Kidney epithelial cell (primary cell): ENCODE measurements at places on chromosomes 2 and 18.

DNA sequence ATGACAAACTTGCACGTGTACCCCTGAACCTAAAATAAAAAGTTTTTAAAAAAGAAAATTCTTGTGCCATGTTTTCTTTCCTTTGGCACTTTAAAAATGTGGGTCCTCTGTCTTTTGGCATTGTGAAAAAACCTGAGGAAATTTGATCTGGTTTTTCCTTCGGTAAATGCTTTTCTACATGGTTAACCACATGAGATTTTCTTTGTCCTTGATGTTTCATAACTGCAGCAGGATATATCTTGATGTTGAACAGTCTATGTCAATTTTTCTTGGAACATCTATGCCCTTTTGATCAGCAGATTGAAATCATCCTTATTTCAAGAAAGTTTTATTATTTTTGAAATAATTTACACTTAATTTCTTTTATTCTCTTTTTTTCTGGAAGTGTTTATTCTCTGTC is 109.1 kb downstream of the TMEM17 start:
- DNase-seq = no peak

GRCh38 chr2:173202570-173202969 is 126.9 kb downstream of the MAP3K20 start:
- no peak for DNase-seq

GRCh38 chr18:61742565-61743429 is 150.0 kb downstream of the RNF152 start:
- DNase-seq = no peak

DNA sequence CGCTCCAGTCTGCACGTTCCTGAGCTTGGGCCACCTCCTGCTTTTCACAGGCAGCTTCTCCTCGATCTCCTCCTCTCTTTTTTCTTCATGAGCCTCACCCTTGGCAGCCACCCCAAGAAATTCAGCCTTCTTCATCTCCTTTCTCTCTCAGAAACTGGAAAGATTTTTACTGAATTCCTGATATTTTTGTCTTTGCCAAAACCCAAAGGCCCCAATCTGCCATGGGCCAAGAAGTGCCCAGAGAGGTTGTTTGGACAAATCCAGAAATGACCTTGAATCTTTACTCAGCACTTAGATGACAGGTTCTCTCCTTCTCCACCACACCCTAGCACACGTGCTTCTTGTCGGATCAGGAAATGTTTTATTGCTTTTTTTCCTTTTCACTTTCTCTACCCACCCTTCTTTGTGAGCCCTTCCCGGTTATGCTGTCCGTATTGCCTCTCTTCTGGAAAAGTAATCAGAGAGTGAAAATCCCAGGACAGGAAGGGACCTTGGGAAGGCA is 134.5 kb upstream of the TNP1 start:
- DNase-seq = no peak

DNA sequence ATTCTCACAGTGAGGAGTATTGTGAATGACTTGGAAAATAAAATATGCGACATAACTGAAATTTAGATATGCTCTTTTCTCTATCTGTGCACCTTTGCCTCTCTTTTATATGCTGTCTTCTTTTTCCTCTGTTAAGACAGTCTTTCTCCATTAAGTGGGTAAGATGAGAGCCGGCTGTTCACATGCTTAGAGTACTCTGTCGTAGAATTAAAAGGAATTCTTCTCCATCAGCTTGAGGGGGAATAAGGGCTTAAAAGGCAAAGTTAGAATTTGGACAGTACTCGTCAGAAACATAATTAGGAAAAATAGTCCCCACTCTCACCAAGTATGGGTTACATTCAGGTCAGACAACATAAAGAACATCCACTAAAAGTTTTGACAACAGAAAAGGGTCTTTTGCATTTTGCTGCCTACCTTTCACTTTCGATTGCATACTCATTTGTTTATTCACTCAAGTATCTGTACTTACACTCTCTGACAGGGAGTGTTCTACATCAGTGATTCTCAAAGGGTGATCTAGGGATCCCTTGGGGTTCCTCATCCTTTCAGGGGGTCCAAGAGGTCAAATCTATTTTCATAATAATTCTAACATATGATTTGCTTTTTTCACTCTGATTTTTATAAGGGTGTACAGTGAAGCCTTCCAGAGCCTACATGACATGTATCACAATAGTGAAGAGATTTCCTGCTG is 48.0 kb downstream of the ARHGAP15 start:
- no peak for DNase-seq

DNA sequence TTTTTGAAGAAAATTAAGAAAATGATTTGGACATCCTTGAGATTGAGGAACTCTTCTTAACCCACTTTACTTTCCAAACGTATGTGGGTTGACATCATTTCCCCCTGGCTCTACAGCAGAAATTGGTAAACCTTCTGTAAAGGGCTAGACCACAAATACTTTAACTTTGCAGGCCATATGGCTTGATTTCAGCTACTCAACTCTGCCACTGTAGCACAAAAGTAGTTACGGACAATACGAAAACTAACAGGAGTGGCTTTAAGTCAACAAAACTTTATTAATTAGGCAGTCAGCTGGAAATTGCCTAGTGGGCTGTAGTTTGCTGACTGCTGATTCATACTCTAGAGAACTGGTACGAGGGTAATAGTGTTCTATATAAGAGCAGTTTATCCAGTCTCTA is 83.2 kb upstream of the DTNB start:
- no peak for DNase-seq

GRCh38 chr2:213022987-213023386 is 128.4 kb downstream of the IKZF2 start:
- DNase-seq = no peak

GRCh38 chr18:1648712-1649111 is 744.0 kb downstream of the ADCYAP1 start:
- DNase-seq = no peak

GRCh38 chr18:9196568-9196967 is 60.0 kb downstream of the ANKRD12 start:
- DNase-seq = no peak

- DNase-seq = no peak
These were observed 54.7 kb downstream of the KCTD18 start for GRCh38 chr2:200454927-200455801.

GRCh38 chr2:80007777-80008503 is 296.6 kb downstream of the LRRTM1 start:
- no peak for DNase-seq

DNA sequence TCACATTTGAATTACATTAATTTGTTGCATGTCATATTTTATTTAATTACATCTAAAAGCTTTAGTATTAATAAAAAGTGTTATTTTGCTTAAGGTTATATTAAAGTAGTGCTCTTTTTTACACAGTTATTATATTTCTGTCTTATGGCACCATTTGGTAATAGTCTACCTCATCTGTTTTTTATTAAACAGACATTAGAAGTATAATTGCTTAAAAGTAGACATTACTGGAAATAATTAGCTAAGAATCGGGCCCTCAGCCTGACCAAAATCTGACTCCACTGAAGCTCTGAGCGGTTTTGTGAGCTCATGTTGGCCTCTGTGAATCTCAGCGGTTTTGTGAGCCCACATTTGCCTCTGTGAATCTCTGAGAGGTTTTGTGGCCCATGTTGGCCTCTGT is 102.5 kb upstream of the SNTG2 start:
- no peak for DNase-seq

GRCh38 chr18:25279133-25279532 is 72.8 kb downstream of the ZNF521 start:
- DNase-seq = no peak

GRCh38 chr18:13220361-13220991 is 1.9 kb downstream of the LDLRAD4 start:
- DNase-seq = no peak

- no peak for DNase-seq
These were observed 32.1 kb upstream of the MAPK4 start for GRCh38 chr18:50527636-50528307.

DNA sequence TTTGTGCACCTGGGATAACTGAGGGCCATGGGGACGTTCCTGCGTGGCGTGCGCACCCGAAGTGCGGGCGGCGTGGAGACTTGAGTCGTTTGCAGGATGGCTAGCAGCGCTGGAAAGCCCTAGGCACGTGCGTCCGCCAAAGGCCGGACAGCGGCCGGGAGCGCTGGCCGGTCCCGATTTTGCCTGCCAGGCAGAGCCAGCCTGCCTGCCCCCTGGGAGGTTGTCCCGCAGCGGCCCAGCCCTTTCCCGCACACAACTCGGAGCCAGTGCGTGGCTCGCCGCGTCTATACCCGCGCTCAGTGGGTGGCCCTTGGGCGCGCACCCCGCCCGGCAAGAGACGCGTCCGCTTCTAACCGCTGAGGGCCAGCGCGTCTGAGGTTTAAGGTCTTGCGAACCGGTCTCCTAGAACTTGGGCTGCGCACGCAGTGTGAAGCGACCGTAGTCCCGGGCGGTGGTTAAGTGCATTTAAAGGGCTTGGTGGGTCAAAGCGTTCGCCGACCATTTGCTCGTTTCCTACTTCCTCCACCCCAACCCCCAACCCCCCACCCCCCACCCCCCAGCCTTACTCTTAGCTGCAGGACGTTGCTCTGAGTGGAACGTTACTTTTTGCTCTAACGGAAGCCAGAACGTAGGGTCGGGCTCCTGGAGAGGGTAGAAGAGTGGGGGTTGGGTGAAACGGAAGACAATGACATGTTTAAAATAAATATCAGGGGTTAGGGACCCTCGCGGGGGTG is 627 bp downstream of the CDCA7 start:
- DNase-seq = no peak

- DNase-seq = no peak
These were observed 23.2 kb upstream of the SLC1A4 start for GRCh38 chr2:64966017-64966416.

DNA sequence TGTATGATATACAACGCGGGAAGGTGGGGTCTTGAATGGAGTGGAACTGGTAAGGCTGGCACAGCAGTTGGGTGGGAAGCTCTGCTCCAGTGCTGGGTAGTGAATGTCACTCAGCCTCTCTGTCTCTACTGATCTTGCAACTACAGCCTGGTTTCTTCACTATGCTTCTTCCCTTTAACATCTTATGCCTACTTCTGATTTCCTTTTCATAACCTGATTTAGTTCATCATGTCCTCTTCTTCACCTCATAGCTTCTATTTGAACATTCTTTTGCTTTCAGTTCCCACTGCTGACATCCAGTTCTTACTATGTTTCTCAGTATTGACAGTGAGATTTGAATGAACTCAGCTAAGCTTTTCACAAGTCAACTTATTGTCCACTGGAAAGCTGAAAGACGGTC is 286.2 kb downstream of the ARL6IP6 start:
- DNase-seq = no peak

GRCh38 chr2:196902828-196903227 is 23.7 kb downstream of the PGAP1 start:
- DNase-seq = no peak

- peak; percentile 16 for DNase-seq
These were observed at the start of gene CFAP221 for GRCh38 chr2:119544075-119544938. Gene CFAP221, plus strand, starts transcription at chr2:119544449. Its CDS starts 1,683 bp downstream, at chr2:119546132.

GRCh38 chr18:32317651-32318050 is 127.8 kb downstream of the MEP1B start:
- no peak for DNase-seq

GRCh38 chr2:106841886-106842645 is 43.9 kb downstream of the ST6GAL2 start:
- DNase-seq = no peak

DNA sequence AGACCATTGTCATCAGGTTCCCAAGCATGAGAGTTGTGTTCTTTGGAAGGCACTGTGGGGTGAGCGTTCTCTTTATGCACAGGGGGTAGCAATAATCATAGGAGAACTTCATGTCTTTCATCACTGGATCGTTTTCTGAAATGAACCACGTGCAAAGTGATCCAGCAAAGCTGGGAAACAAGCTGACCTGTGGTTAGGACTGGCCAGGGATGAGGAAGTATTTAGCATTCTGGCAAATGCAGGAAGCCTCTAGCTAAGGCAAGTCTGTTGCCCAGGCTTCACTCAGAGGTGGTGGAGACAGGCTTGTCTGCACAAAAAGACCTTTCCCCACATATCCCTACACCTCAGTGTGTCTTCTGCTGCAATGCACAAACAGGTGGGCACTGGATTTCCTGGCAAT is 58.6 kb downstream of the MMADHC start:
- DNase-seq = no peak

DNA sequence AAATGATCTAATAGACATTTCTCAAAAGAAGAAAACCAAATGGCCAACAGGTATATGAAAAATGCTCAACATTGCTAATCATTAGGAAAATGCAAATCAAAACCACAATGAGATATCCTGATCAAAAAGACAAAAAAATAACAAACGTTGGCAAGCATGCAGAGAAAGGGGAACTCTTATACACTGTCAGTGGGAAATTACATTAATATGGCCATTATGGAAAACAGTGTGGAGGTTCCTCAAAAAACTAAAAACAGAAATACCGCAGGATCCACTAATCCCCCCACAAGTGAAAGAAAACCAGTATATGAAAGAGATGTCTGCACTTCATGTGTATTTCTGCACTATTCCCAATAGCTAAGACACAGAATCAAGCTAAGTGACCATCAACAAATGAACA is 57.7 kb upstream of the CTIF start:
- DNase-seq = no peak

DNA sequence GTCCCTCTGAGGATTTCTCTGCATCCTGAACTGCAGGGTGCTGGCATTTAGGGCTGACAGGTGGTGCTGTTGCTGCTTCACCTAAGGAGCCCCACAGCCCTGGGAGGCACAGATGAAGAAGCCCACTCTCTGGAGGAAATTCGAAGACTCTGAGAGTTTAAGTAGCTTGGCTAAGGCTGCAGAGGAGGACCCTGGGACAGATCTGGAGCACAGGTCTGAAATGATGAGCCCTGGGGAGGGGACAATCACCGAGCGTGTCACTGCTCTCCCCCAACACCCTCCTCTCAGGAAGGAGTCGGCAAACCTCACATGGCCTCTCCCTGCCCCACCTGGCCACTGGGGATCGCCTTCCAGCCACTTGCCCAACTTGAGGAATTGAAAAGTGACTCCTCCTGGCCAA is 18.6 kb downstream of the CYP27C1 start:
- no peak for DNase-seq

GRCh38 chr2:241031436-241032165 is 33.2 kb downstream of the SNED1 start:
- DNase-seq = no peak

DNA sequence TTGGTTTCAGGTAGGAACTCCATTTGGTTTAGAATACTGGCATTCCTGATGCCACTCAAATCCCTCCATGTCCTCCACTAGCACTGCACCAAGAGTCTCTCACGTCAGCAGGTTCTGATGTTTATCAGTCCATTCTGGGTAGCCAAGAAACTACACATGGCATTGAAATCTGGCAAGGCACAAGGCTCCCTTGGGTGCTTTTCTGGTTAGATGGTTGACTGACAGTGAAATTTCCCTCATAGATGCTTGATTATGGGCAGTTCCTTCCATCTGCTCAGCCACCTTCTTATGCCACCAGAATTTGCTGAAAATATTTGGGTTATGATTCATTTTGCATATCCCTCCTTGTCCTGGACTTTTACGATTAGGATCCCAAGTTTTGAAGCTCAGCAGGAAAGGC is 32.6 kb downstream of the EDAR start:
- no peak for DNase-seq

GRCh38 chr2:235977445-235977844 is 190.7 kb downstream of the GBX2 start:
- no peak for DNase-seq

DNA sequence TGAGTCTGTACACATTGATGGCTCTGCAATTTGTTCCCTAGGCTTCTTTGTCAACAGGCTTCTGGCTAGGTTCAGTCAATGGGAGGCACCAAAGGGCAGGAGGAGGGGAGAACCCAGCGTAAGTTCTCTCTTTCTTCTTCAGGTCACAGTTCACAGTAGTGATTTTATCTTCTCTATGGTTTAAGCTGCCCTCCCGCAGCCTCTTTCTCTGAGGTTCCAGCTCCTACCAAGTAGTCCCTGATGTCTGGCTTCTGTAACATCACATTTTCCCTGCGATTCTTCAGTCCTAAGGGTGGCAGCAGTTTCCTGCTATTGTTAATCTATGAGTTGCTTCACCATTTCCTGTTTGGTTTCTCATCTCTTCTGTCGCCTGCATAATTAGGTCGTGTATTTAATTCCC is 107.4 kb downstream of the CPO start:
- DNase-seq = no peak
